Bronchial epithelial cell (primary cell): ENCODE measurements at places on chromosomes 11 and 22. TPM values are rescaled to one million over a fixed set of nuclear protein-coding genes. Genes with fewer than 3 reads are reported as not detected.

DNA sequence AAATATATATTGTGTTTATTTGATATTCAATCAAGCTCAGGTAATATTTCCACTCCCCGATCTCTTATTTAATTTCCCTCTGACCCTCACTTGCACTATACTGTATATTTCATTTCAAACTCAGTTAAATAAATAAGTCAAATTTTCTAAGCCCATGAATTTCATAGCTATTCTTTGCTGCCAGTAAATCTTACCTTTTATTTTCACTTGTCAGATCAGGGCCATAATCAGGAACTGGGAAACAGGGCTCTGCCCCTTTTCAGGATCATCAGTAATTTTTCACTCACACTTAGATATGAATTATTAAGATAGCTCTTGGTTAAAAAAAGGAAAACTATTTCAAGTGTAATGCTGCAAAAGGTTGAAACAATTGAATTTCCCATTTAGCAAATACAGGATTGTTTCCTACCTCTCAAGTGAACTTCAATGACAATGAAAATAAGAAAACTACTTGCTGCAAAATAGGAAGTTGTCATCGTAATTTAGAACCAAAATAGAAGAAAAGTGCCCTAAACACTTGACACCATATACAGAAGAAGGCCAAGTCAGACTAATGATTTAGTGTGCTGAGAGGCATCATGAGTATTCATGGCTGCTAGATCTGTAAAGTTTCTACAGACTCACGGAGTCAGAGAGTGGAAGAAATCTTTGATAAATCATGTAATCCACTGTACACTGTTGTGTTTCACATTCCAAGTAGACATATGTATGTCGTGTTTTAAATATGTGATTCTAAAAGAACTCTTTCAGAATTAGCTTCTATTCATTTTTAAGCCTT lies 316.8 kb upstream of the CNTN5 start:
- no peak for DNase-seq

GRCh38 chr11:111969344-111969743 lies 32.2 kb downstream of the DIXDC1 start:
- no peak for DNase-seq

DNA sequence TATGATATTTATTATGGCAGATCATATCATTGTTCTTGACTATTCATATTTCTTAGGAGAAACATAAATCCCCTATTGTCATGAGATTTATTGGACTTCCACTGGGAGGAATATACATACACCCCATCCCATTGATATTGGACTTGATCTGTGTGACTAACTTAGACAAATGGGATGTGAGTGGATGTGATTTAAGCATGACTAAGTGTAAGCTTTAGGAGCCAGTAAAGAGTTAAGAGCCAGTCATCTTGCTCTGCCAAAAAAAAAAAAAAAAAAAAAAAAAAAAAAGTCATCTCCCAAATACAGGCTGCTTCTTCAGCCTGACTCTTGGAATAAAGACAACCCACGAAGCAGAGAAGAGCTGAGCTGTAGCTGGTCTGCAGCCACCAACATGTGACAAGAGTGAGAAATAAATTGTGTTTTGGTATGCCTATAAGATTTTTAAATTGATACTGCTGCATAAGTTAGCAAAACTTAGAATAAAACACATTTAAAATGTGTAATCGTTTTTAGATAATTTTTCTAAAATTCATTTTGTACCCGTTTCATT lies 595.0 kb upstream of the LRRC4C start:
- no peak for DNase-seq

DNA sequence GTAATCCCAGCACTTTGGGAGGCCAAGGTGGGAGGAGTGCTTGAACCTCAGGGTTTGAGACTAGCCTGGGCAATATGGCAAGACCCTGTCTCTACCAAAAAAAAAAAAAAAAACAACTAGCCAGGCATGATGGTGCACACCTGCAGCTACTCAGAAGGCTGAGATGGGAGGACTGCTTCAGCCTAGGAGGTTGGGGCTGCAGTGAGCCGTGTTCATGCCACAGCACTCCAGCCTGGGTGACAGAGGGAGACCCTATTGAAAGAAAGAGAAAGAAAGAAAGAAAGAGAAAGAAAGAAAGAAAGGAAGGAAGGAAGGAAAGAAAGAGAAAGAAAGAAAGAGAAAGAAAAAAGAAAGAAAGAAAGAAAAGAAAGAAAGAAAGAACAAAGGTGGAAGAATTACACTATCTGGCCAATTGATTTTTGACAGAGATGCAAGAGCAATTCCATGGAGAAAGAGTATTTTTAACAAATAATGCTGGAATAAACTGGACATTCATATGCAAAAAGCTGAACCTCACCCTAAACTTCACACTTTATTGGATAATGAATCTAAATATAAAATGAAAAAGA lies 33.9 kb upstream of the SLC25A1 start:
- no peak for DNase-seq

PRRG4 gene
- 3.7 and 7.7 TPM in 2 replicates for total RNA-seq

CREB3L1 gene
- total RNA-seq: 0.13 and 0.53 TPM in 2 replicates

DNAJC24 gene
- total RNA-seq: 14.2 and 16.9 TPM in 2 replicates

ESAM gene
- total RNA-seq: not detected in 2 replicates

GLB1L2 gene
- total RNA-seq: 2.9 and 3.4 TPM in 2 replicates

SLC16A8 gene
- total RNA-seq: 0.26 TPM in 1 of 2 replicates, not detected in the other

NUP98 gene
- total RNA-seq: 59.8 and 66.6 TPM in 2 replicates
